ENCODE measurements at places on chromosomes 16 and 17.

GRCh38 chr17:48394821-48395220, 35.2 kb downstream of the SKAP1 start:
- no peak for DNase-seq

DNA sequence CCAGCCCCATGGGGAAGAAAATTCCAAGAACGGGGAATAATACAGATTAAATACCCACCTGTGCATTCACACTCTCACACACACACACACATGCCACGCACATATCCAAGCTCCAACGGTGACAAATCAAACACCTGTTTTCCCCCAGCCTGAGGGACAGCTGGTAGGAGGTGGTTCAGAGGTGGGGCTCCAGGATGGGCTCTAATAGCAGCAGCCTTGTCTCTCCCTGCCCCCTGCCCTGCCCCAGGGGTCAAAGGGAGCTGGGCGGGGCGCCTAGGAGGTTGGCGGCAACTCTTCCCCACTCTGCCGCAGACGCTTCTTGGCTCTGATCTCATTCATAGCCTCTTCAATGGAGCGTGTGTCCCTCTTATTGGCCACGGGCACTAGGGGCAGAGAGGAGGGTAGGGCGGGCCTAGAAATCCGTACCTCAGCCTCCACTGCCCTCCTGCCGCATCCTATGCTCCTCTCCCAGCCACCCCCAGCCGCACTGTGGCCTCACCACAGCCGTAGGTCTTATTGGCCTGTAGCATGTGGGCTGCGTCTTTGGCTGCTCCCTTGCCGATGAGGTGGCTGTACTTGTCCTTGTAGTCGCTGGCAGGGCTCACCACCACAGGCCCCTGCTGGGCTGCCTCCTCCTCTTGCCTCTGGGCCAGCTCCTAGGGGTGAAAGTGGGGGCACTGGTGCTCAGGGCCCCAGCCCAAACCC, 8.2 kb downstream of the SPAG7 start:
- no peak for DNase-seq

- DNase-seq = no peak
These were observed 761.6 kb upstream of the RBFOX1 start for GRCh38 chr16:6571044-6571443.

GRCh38 chr16:85238233-85238647, 126.0 kb upstream of the CIBAR2 start:
- DNase-seq = no peak

DNA sequence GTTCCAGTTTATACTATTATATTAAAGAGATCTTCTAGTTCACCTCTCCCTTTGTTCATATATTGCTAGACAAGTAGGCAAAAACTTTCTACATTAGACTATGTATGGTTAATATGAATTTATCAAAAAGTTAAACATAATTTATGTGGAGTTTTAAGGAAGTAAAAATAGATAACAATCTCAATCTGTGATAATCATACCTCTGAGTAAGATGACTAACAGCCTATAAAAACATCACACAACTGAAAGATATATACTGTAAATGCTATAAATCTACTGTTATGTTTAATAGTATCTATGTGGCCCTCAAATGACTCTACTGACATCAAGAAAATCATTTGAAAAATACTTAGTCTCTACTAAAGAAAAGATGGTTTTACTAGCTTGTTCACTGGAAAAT, 37.1 kb downstream of the AP1G1 start:
- no peak for DNase-seq

Measured in activated T-helper 1 cell treated with anti-CD3 and anti-CD28 coated beads, Interleukin-2, amount 50 U/mL, for 16 hours (primary cell).